ENCODE measurements at places on chromosomes 13 and 19.

DNA sequence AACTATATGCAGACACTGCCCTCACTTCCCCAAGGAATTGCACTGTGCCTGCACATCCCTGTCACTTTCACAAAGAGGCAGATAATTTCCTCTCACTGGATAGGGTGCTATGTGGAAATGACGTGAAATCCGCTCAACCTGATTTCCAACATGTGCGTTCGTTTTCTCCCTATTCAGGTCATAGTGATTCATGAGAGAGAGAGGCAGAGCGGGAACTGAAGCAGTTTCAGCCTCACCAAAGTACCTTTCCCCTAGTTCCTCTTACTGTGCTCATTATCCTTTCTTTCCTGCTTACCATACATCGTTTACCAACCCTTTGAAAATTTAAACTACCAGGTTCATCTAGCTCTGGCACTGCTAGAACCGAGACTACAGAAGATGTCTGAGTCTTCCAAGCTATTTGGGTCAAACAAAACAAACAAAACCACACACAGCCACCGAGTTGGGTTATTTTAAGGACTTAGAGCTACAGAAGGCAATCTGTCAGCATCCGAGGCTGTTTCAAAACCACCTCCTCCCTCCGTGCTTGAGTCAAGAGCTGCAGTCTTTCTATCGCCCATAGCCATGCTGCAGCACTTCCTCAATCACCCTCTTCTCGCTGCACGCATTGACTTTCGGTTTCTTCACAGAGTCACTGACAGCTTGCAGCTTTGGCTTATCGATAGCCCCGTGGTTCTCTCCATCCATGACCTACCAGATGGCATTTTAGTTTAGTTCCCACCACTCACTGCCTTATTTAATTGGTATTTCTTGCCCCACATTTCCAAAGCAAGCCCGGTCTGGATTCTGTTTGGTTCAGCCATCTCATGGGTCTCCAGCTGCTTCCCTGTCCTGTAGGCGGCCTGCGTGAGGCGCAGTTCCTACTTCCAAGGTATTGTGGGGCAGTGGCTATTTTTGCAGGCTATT is 1395.8 kb downstream of the EFNB2 start:
- DNase-seq: no peak

- peak; percentile 66 for DNase-seq
Observed at GRCh38 chr13:114074671-114075315, 57.6 kb downstream of the RASA3 start.

GRCh38 chr13:33218426-33218825 is 67.1 kb downstream of the STARD13 start:
- DNase-seq: no peak

DNA sequence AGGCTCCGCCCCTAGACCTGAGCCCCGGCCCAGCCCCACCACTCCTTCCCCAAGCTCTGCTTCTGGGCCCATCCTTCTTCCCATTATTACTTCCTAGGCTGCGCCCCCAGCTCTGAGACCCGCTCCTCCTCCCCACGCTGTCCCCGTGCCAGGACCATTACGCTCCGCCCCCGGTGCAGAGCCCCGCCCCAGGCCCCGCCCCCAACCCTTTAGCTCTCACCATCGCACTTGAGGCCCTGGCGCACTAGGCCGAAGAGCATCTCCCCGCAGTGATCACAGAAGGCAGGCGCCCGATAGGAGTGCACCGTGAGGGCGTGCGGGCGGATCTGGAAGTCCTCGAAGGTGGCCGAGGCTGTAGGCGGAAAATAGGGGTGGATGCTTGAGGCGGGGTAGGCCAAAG is 6.2 kb downstream of the PRKD2 start:
- DNase-seq: no peak

- peak; percentile 74 for DNase-seq
Observed at GRCh38 chr13:113628291-113629270, 29.4 kb downstream of the ATP4B start.

DNA sequence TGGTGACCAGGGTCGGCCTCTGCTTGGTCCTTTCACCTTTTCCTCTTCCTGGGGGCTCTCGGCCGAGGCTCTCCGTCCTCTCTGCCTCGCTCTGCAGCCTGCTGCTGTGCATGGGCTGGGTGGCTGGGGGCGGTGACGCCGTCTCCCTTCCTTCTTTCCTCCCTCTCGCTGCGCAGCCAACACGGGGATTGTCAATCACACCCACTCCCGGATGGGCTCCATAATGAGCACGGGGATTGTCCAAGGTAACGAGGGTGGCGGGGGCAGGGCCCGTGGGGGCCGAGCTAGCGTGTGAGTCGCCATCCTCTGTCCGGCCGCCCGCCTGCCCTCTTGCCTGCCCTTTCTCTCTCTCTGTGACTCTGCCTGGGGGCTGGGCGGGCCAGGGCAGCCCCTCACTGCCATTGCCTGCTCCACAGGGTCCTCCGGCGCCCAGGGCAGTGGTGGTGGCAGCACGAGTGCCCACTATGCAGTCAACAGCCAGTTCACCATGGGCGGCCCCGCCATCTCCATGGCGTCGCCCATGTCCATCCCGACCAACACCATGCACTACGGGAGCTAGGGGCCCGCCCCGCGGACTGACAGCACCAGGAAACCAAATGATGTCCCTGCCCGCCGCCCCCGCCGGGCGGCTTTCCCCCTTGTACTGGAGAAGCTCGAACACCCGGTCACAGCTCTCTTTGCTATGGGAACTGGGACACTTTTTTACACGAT is 7.1 kb downstream of the YIPF2 start:
- DNase-seq: no peak
